CD4-positive, alpha-beta memory T cell (primary cell): ENCODE measurements at places on chromosomes 4 and X.

GRCh38 chr4:16573206-16573605 lies 325.2 kb downstream of the LDB2 start:
- no peak for DNase-seq

DNA sequence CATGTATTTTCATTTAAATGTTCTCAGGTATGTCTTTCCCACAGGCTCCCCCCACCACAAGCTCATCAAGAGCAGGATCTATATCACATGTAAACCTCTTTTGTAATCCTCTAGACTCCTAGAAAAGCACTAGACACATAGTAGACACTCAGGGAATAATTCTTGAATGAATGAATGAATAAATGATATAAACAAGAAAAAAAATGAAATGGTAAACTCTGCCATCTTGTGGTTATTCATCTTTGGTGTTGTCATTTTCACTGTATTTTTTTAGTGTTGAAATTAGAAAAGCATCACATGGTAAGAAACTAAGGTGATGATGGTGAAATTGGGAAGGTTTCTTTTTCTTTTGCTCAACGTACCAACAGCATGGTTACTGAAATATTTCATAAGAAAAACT lies 34.2 kb upstream of the C1GALT1C1 start:
- DNase-seq = no peak

GRCh38 chrX:72038016-72038415 lies 93.7 kb downstream of the RTL5 start:
- DNase-seq = no peak

- no peak for DNase-seq
Observed at GRCh38 chrX:45166781-45167180, 33.9 kb downstream of the DIPK2B start.

DNA sequence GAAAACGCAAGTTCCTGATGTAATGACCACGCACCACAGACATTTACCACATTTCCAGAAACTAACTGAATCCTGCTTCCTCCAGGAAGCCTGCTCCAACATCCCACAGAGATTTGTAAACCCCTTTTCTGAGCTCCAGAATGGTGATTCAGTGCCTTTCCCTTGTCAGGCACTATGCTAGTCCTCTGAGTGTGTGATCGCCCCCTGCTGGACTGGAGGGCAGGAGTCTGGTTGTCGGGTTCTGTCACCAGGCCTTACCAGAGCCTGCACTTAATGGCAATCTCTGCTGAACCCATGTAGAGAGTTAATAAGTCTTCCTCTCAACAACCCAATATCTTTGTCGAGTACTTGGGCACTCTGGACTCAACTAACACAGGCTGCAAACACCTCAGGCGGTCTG lies 14.5 kb upstream of the KDM5C start:
- DNase-seq = no peak

DNA sequence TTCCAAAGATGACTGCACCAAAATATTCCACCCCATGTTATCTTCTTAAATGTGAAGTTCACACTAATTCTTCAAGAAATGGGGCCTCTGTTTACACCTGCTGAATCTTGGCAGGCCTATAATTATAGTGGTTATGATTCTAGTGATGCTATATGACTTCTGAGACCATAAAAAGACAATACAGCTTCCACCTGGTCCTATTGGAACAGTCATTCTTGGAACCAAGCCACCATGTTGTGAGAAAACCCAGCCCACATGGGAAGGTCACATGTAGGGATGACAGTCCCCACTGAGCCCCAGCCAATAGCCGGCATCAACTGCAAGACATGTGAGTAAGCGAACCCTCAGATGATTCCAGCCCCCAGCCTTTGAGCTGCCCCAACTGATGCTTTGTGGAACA lies 587.5 kb downstream of the MID1IP1 start:
- DNase-seq = no peak

- DNase-seq = no peak
Observed at GRCh38 chr4:23979534-23979933, 89.7 kb upstream of the PPARGC1A start.
